Stimulated activated CD8-positive, alpha-beta memory T cell treated with anti-CD3 and anti-CD28 coated beads, Interleukin-7, amount 100 ng/mL, for 1 hour (primary cell): ENCODE measurements at places on chromosomes 12 and 14.

- DNase-seq: no peak
Measured at GRCh38 chr14:104103446-104104075, 18.1 kb downstream of the ASPG start.

- DNase-seq: no peak
Measured at GRCh38 chr12:89923091-89923490, 214.5 kb upstream of the ATP2B1 start.

- no peak for DNase-seq
Measured at GRCh38 chr14:20606190-20606901, 15.2 kb upstream of the RNASE12 start.

GRCh38 chr12:52603314-52603713, 2.1 kb upstream of the KRT72 start:
- DNase-seq: no peak

DNA sequence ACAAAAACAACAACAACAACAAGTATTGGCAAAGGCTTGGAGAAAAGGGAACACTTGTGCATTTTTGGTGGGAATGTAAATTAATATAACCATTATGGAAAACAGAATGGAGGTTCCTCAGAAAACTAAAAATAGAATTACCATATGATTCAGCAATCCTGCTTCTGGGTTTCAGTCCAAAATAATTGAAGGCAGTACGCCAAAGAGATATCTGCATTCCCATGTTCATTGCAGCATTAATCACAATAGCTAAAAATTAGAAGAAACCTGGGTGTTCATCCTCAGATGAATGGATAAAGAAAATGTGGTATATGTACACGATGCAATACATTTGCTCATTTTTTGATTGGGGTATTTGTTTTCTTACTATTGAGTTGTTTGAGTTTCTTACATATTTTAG, 813.0 kb downstream of the NRXN3 start:
- no peak for DNase-seq

GRCh38 chr12:124381456-124382296, 86.8 kb downstream of the RFLNA start:
- no peak for DNase-seq

DNA sequence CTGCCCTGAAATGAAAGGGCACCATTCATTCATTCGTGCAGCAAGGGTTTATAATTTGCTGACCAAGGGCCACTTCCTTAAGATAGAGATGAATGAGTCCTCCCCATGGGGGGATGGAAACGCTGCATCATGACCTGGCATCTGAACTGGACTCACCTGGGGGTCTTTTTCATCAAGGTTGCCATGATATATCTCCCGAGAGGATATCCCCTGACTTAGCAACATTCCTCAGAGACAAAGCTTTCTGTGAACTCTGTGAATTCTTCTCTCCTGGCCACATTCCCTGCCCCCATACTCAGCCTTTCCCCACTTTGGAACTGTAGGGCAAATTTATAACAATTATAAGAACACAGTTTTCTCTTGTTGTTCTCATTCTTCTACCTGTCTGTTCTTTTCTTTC, 30.8 kb downstream of the SRRM4 start:
- no peak for DNase-seq

- no peak for DNase-seq
Measured at GRCh38 chr14:63535918-63536317, 7.3 kb downstream of the PPP2R5E start.

DNA sequence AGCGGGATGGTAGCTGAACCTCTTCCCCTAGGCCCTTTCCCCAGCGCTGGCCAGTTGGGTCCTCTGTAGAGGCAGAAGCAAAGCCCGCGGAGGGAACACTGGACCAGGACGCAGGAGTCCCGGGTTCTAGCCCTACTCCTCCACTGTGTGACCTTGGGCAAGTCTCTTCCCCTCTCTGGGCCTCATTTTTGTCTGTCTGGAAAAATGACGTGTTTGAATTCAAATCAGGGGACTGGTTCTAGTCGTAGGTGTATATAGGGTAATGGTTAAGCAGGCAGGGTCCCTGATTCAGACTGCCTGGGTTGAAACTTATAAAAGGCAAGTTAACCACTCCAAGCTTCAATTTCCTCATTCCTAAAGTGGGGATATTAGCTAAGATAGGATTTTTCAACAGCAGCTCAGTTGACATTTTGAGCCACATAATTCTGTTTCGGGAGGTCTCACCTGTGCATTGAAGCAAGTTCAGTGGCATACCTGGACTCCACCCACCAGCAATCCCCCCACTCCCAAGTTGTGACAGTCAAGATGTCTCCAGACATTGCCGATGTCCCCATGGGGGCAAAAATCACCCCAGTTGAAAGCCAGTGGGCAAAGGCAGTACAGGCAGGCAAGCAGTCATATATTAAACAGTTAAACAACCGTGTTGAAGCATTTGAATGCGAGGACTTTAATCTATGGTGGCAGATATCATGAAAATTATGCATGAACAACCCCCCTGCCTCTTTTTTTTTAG, 899 bp downstream of the TPCN1 start:
- no peak for DNase-seq

- DNase-seq: no peak
Measured at GRCh38 chr12:24507827-24508226, 441.1 kb downstream of the BCAT1 start.

- no peak for DNase-seq
Measured at GRCh38 chr12:66587912-66588311, 91.0 kb downstream of the GRIP1 start.

DNA sequence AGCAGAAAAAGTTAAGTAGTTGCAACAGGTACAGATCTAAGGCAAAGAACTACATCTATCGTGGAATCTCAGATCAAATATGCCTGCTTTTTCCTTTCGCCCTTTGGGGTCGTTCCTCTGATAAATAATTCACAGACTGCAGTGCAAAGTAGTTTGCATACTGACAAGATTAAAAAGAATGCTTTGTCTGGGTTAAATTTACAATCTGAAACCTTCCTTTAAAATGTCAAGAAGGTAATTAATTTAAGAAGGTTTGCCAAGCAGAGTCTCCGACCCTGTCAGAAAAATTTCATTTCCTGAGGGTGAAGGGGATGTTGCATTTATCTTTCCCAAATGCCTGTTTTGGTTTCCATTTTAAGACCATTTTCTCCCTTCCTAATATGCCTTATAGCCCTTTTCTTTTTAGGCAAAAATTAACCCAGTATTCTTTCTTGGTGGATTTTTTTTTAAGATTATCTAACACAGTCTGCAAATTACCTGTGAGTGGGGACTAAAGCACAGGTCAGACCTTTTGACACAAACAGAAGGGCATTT, 406.9 kb downstream of the LRIG3 start:
- no peak for DNase-seq

DNA sequence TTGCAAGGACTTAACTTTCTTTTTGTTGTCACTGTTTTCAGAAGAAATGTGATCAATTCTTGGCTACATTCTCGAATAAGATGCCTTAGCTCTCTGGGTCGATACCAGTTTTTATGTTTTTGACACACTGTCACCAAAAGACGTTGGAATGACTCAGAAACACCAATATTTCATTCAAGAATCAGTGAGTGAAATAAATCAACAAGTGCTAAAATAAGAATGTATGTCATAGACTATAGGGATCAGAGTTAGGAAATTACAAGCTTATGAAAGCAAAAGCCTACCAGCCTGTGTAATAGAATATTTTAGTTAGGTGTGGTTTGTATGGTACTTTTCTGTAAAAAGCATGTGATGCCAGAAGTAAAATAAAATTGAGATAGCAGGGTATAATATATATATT, 17.8 kb downstream of the PPHLN1 start:
- DNase-seq: no peak
